NCI-H1417 (cell line): ENCODE measurements at places on chromosomes 2 and 18.
A peak's percentile ranks its signal among the peaks of the same experiment; 100 is the strongest.

DNA sequence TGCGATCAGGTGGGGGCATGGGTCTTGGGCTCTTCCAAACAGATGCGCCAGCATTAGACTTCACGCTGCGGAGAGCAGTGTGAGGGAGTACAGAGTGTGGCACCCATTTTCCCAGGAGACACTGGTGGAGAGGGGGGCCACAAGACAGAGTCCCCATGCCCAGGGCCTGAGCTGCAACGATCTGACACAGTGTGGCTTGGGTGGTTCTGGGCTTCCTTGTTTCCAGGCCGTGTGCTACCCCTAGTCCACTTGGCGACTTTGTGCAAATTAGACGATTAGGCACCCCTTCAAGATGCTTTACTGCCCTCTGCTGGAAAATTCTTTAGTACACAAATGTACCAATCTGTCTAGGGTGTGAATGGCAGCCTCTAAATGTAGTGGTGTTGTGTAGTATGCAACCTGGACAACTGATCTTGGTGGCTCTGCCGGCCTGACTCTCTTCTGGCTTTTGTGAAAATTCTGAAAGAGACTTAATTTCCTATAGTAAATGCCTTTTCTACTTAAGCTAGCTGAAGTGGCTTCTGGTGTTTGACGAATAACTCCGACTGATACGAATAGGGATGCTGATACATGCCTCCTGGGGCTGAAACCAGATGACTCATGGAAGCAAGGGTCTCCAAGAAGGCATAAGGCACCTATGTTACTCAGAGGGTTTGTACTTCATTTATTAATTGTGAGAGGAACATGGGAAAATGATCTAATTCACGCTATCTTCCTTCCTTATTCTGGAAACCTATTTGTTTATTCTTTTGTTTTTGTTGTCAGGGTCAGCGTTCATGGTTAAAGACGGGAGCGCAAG is 92.3 kb upstream of the SMAD2 start:
- peak; percentile 82 for DNase-seq

DNA sequence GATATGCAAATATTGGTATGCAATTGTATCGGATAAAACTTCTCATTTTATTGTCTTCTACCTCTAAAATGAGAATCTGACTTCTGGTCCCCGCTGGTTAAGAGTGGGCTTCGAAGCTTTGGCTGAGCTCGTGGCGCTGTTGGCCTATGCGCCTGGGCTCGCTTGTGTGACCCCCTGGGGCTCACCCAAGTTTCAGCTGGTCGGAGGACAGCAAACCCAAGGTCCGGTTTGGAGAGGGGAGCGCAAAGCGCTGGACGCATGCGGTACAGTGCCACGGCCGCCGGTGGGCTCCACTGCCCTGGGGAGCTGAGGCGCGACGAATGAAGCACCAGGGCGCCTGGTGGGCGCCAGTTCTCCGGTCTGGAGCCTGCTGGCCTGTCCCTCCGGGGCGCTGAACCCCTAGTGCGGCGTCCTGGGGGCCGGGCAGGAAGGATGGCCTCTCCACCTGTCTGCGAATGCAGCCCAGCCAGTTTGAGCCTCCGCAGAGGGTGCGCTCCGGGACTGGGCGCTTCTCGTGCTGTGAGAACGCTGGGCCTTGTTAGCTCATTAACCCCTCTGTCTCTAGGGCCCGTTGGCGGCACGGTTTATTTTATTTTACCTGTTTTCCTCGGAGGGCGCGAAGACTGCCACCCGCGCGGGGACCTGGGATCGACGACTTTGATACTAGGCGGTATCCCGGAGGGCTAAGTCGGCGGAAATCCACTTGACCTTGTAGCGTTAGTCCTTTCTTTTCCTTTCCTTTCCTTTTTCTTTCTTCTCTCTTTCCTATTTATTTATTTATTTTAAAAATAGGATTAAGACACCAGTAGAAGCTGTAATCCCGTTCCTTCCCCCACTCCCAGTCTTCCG is 10.4 kb downstream of the MEIS1 start:
- DNase-seq: no peak

GRCh38 chr2:16625201-16625729 is 40.4 kb downstream of the CYRIA start:
- DNase-seq: no peak

- no peak for DNase-seq
Observed at GRCh38 chr2:188381614-188382013, 89.9 kb downstream of the GULP1 start.

DNA sequence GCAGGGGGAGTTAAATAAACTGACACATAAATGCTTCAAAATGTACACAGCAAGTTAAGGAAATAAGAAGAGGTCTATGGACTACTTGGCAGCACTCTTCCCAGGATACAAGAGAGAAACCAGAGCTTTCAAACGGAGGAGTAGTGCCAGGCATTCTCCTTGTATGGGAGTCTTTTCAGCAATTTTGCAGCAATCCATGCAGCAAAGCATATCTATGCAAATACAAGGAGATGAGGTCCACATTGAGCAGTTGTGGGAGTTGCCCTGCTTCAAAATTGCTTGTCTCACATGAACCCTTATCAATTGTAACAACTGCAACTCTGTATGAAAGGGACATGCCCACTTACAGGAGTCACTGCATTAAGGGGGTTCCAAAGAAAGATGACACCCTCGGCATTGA is 37.8 kb downstream of the SCN9A start:
- no peak for DNase-seq

DNA sequence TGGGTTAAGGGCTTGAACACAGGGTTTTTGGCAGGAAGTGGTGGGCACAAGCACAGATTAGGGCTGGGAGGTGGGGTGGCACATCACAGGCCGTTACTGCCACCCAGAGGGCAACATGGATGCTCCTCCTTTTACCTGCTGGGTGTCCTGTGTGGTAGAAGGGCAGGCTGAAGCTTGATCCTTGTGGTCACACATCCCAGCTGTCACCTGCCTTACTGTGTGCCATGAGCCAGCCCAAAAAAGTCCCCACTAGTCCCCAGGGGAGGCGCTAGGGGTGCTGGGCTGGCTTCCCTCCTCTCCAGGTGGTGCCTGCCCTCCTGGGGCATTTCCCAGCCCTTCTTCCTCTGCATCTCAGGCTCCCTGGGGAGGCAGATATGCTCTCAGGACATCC is 50.5 kb upstream of the ALPP start:
- no peak for DNase-seq

- no peak for DNase-seq
Observed at GRCh38 chr2:46717344-46718121, 198.1 kb downstream of the MCFD2 start.

GRCh38 chr2:88709181-88709631 is 17.7 kb downstream of the RPIA start:
- DNase-seq: no peak

- no peak for DNase-seq
Observed at GRCh38 chr2:105750735-105751134, 6.0 kb downstream of the NCK2 start.

GRCh38 chr2:171830039-171830438 is 64.0 kb downstream of the SLC25A12 start:
- DNase-seq: no peak

GRCh38 chr2:231290321-231291015 is 92.0 kb downstream of the ARMC9 start:
- DNase-seq: no peak

GRCh38 chr2:23901966-23902846 is 24.7 kb downstream of the ATAD2B start:
- DNase-seq: no peak

DNA sequence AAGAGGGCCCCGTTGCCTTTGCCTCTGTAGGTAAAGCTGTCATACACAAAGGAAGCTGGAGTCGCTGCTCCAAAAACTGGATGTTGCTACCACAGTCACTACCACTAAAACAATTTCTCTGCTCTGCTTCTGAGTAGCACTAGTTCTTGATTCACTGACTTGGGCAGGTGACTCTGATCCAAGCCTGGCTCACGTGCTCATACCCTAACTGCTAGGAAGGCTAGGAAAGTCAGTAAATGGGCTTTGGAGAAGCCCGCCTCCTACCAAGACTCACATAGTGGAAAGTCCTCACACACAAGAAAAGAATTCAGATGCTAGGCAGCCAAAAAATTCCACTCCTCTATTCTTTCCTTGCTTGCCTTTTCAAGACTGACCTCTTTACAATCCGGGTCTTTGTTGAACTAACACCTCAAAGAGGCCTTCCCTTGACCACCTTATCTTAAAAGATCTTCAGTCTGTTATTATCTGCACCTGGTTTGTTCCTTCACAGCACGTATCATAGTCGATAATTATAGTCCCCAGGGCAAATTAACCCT is 11.4 kb upstream of the DYNC1I2 start:
- DNase-seq: peak; percentile 8

DNA sequence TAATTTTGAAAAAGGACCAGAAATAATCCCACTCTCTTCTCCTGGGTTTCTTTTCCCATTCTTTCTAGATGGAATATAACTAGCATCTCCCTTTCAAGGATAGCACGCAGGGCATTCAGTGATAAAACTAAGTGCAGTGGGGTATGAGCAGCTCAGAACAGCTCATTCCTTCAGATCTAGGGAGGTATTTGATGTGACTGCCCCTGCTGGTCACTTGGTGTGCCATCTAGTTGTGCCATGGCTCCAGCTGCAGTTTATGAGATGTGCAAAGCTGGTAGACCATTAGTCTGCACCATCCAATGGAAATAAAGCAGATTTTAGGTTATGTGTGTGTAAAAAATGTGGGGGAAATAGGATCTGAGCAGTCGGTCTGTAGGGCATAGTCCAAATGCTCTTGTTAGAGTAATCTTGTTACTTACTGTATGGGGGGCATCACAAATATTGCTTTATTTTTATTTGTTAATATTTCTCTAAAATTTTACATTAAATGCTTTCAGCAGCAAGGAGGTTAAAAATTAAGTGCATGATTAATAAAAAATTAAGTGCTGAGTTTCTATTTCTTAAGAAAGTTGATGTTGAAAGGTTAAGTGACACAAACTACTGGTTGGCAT is 38.9 kb downstream of the CTAGE1 start:
- no peak for DNase-seq

GRCh38 chr18:65436430-65436829 is 314.4 kb upstream of the CDH7 start:
- DNase-seq: peak; percentile 60

DNA sequence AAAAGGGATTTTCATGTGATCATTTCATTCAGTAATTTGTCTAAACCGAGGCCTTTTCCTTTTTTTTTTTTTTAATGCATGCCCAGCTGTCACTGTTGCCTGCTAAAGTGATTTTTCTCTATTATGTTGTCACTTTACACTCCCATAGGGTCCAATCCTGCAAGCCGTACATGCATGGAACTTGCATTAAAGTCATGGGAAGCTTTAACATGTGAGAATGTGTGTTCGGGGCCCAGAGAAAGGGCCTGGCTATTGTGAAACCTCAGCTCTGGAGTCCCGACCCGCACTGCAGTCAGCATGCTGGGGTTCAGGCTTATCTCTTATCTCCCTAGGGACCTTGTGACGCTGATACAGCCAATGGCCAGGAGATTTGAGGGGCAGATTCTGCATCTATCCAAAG is 474.6 kb downstream of the SLC4A3 start:
- no peak for DNase-seq

GRCh38 chr2:166916987-166917386 is 28.7 kb downstream of the XIRP2 start:
- DNase-seq: no peak
